ENCODE measurements at places on chromosomes 1 and 21. TPM values are rescaled to one million over a fixed set of nuclear protein-coding genes. Genes with fewer than 3 reads are reported as not detected.
A peak's percentile ranks its signal among the peaks of the same experiment; 100 is the strongest.

- peak; percentile 42 for DNase-seq
These were observed 125.5 kb downstream of the ADAMTS1 start for GRCh38 chr21:26719750-26720149.

DNA sequence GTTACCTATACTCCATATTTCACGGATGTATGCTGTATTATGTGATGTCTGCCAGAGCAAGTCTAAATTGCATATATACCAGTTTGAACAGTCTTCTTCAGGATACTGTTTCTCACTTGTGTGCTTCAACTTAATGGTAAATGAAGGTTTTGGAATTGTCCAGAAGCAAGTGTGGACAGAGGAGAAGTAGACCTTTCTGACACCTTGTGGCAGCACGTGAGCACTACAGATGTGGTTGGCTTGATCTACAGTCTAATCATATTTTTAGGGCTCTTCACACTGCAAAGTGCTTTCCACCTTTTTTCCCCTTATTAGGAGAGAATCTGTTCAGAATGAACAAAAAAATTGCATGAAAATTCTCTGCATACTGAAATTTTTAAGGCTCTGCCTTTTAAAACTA is 10.9 kb downstream of the MORC3 start:
- DNase-seq: no peak

DNA sequence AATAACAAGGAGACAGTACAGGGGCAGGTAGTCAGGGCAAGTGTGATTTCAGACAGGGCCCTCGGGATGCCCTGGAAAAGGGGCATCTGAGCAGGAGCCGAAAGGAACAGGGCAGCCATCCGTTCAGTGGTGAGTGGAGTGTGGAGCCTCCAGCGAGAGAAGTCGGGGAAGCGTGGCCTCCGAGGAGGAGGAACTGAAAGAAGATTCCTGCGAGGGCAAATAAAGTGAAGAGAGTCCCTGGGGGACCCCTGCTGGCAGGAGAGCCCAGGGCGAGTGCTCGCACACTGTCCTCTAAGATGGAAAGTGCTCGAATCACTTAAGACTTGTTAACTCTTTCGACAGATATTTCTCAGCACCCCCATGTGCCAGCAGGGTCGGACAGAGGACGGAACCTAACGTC is 3.5 kb upstream of the UTS2 start:
- no peak for DNase-seq

GRCh38 chr1:3014050-3014440 is 7.2 kb upstream of the ACTRT2 start:
- peak; percentile 20 for DNase-seq

The SV2A gene
- total RNA-seq: 0.22 TPM

- DNase-seq: no peak
These were observed 29.2 kb downstream of the NID1 start for GRCh38 chr1:236035681-236036101.

DNA sequence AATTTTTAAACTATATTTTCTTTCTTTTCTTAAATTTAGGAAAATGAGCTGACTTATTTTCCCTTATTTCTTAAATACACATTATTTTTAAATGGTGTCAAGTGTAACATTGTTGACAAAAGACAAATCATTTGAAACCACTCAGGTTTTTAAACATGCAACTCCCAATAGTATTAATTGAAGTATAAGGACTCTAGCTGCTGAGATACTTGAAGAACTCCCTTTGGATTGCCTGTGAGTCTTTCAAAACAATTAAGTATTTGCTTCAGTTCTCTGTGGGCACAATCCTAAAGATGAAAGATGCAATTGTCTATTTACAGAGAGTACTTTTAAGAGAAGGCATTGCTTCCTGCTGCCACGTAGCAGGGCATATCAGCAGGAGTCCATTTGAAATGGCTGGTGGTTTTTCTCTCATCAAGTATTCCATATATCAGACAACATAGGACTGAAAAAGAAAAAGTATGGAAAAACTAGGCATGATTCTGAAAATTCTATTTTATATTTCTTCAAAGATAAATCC is 373.4 kb downstream of the NEGR1 start:
- no peak for DNase-seq

GRCh38 chr1:10155087-10155712 is 55.2 kb upstream of the KIF1B start:
- DNase-seq: no peak

DNA sequence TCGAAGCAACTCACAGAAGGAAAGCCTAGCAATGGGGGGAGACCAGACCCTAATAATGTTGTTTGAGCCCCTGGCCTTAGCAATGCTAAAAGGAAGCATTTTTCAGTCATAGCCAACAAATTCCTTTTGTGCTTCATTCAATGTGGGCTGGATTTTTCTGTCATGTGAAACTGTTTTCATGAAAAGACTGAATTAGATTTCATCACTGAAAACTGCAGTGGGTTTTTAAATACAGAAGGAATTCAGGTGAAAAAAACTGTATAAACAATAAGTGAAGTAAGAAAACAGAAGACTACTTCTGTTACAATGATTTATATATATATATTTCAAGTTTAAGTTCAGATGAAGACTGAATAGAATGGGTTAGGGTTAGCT is 204.8 kb downstream of the SMYD3 start:
- no peak for DNase-seq

The ADGRB2 gene
- 10.0 TPM for total RNA-seq

GRCh38 chr21:26127073-26127814 is 43.3 kb downstream of the APP start:
- no peak for DNase-seq

DNA sequence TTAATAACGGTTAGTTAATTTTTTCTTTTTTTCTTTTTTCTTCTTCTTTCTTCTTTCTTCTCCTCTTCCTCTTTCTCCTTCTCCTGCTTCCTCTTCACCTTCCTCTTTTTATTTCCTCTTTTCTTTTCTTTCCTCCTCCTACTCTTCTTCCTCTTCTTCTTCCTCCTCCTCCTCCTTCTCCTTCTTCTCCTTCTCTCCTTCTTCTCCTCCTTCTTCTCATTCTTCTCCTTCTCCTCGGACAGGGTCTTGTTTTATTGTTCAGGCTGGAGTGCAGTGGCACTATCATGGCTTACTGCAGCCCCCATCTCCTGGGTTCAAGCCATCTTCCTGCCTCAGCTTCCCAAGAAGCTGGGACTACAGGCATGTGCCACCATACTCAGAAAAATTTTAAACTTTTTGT is 13.4 kb upstream of the ACBD3 start:
- DNase-seq: no peak

DNA sequence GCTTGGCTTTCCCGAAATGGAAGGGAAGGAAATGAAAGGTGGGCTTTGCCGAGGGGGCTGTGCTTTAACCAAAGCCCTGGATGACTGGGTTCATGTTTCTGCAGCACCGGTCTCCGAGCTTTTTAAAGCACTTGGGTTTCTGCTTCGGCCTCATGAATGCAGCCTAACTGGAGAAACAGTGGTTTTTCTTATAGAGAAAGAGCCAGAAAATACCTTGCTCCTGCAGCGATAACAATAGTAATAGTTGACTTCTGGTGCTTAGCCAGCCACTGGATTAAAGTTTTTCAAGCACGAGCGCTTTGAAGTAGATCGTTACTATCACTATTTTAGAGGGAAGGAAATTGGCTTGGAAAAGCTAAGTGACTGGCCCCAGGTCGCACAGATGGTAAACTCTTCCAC is 500 bp upstream of the DOCK7 start:
- no peak for DNase-seq

The CELA3A gene
- total RNA-seq: not detected

The HSD17B7 gene
- 2.6 TPM for total RNA-seq

DNA sequence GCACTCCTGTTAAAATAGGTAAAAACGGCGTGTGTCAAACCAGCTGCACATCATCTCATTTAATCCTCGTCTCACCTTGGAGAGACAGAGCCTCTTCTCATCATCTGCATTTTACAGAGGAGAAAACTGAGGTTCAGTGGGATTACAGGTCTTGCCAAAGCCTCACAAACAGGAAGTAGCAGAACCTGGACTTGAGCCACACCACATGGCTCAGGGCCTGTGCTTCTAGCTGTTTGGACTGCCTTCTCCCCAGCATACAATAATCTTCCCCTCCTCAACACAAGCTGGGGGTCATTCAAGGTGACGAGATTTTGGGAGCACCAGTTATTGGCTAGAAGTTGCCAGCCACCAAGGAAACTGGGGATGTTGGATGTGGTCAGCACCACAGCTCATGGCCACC is 167.9 kb upstream of the ZC3H12A start:
- DNase-seq: no peak

DNA sequence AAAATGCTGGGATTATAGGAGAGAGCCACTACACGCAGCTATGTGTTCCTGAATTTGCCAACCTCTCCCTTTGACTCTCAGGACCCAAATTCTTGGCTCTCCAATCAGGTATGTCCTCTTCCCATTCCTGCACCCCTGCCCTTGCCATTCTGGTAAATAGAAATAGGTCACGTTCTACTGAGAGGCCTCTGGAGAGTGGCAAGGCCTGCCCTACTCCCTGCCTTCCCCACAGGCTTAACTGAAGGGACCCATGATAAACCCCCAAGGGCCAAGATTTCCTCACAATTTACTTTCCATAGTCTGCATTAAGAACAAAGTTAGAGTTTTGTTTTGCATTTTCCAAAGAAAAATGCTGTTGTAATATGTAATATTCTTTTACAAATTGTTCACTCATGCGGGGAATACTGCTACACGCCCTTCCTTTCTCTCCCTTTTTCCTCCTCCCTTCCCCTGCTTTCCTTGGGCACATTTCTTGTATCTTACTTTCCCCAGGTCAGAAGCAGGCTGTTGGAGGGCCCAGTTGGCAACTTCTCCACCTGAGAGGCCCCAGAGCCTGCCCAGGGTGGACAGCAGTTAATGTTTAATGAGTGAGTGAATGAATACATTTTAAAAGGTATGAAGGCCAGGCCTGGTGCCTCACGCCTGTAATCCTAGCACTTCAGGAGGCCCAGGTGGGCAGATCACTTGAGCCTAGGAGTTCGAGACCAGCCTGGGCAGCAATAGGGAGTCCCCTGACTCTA is 33.9 kb upstream of the PUM1 start:
- DNase-seq: no peak

The CFAP141 gene
- total RNA-seq: not detected

GRCh38 chr1:111372336-111372965 is 55.1 kb downstream of the OVGP1 start:
- no peak for DNase-seq

GRCh38 chr21:28229814-28230213 is 762.9 kb downstream of the LTN1 start:
- DNase-seq: no peak

DNA sequence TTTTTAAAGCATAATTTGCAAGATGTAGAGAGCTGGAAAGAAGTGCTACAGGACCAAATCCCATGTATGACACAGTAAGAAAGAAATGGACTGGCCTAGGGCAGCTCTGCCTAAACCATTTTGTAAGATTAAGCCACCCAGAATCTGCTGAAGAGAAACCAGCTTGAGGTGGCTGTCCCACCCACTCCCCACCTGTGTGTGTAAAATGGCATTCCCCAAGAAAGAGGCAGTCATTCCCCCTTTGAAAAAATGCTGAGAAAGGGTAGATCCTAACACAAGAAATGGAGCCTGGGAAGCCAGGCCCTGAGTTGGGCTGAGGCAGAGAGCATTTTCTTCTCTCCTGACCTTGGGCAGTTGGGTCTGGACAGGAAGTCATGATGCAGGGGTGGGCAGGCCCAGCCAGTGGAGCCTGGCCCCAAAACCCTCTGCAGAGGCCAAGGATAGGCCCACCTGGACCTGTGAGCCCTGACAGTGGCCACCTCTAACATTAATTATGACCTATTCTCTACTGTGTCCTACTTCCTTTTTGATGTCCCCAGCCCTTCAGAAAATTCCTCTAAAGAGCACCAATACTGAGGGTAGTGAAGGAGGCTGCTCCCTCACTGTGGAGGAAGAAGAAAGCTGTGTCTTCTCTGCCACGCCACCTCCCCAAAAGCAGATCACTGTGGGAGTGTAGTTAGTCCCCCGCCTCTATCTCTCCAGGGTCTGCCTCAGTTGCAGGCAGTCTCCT is 94.0 kb downstream of the EDEM3 start:
- no peak for DNase-seq

The RPL22 gene
- 248 TPM for total RNA-seq

- DNase-seq: no peak
These were observed 412 bp downstream of the ABCA4 start for GRCh38 chr1:94120570-94120901.

GRCh38 chr21:44579056-44579832 is 1.2 kb downstream of the KRTAP10-5 start:
- DNase-seq: no peak

DNA sequence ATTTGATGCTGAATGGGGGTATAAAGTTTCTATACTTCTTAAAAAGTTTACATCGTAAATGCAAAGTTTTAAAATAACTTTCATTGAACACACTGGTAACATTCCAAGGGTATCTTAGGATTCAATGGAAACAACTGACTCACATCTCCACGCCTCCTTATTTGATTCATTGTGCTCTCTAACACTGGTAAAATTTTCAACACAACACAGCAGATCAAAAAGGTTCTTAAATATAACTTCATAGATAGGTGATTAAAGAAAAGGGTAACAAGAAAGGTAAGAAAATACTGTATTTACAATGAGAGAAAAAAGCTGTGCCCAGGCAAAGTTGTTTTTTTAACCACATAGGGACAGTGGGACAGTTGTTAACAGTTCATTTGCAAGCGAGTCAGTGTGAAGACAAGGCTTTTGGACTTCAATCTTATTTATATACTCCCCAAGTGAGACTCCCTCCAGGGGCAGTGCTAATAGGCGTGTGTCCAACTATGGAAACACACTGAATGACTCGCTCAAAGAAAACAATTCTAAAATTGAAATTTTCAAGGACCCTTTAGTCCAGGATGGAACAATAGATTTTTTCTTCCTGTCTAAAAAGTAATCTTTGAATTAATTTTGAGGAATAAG is 140.5 kb downstream of the TIAM1 start:
- no peak for DNase-seq

GRCh38 chr1:24898152-24898908 is 31.7 kb downstream of the RUNX3 start:
- peak; percentile 56 for DNase-seq

GRCh38 chr1:26164861-26165842 is 3.6 kb downstream of the C1orf232 start:
- DNase-seq: no peak

The RNU1-3 gene
- 4,234 TPM for total RNA-seq

DNA sequence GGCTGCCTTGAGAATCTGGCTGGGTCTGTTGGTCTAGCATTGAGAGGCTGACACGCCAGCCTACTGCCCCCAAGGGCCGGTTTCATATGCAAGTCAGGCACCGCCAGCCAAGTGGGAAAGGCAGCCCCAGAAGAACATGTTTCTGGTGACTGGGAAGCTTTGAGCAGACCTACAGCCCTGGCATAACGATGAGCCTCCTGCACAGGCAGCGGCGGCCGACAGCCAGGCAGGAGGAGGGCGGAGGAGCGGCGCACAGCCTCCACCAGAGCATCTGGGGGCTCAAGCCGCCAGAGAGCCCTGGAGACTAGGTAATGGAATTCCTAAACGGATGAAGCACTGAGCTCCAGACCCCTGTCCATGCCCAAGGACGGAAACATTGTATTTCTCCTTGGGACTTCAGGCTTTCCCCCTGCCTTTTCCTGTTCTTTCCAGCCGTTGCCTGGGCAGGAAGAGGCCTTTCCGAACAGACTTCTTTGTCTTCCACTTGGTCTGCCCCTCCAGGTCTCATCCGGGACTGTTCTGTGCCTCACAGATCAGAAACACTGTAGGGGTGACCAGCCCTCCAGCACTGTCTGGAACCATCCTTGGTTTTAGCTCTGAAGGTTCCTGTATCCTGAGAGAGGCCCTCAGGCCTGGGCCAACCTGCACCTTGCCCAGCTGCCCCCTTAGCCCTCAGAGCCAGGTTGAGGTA is 59.5 kb downstream of the IRF2BP2 start:
- DNase-seq: no peak

- DNase-seq: no peak
These were observed 80.5 kb downstream of the HSF2BP start for GRCh38 chr21:43578677-43579303.

The F5 gene
- total RNA-seq: 11.8 TPM

- DNase-seq: peak; percentile 52
These were observed 89.2 kb downstream of the PLXNA2 start for GRCh38 chr1:208154679-208155642.
